SK-N-SH (cell line): ENCODE measurements at places on chromosomes 3 and 15. TPM values are rescaled to one million over a fixed set of nuclear protein-coding genes. Genes with fewer than 3 reads are reported as not detected.

DNA sequence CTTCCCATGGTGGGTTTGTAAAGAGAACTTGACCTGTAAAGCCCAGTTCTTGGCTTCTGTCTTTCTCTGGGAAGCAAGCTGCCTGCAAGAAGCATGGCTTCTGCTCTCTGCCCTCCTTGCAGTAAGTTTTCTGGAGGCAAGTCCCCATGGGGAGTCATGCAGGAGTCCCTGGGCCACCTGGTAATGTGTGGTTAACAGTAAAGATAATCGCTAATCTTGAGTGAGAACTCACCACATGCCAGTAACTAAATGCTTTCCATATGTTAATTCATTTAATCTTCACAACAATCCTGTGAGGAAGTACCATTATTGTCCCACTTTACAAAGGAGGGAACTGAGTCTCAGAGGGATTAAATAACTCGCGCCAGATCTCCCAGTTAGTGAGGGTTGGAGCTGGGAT, 4.2 kb downstream of the CAPN3 start:
- DNase-seq: no peak

DNA sequence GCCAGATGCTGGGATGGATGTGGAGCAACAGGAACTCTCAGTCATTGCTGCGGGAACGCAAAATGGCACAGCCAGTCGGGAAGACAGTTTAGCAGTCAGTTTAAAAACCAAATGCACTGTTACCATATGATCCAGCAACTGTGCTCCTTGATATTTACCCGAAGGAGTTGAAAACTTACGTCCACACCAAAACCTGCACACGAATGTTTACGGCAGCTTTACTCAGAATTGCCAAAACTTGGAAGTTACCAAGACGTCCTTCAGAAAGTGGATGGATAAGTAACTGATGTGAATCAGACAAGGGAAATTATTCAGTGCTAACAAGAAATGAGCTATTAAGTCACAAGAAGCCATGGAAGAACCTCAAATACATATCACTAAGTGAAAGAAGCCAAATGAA, 36.1 kb upstream of the SLC41A3 start:
- no peak for DNase-seq

DNA sequence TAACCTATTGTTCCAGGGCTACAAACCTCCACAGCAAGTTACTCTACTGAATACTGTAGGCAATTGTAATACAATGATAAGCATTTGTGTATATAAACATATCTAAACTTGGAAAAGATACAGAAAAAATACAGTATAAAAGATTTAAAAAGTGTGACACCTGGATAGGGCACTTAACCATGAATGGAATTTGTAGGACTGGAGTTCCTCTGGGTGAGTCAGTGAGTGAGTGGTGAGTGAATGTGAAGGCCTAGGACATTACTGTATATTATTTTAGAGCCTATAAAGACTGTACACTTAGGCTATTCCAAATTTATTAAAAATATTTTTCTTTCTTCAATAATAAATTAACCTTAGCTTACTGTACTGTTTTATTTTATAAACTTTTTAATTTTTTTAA, 38.4 kb upstream of the SLC25A36 start:
- no peak for DNase-seq

P2RY12 gene
- not detected in 2 replicates for polyA plus RNA-seq

DNA sequence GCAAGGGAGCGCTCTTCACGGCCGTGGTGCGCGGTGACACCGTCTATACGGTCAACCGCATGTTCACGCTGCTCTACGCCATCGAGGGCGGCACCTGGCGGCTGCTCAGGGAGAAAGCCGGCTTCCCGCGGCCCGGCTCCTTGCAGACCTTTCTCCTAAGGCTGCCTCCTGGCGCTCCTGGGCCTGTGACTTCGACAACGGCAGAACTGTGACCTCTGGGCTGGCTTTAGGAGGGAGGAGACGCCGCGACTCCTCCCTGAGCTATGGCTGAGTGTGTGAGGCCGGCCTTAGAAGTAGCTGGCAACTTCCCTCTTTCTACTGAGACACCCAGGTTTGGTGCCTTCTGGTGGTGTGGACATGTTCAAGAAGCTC, 1.4 kb downstream of the KBTBD13 start:
- DNase-seq: peak; percentile 61

- DNase-seq: peak; percentile 0
Measured at GRCh38 chr15:99963976-99964375, 230.7 kb upstream of the LYSMD4 start.

GRCh38 chr3:66666362-66666761, 165.5 kb upstream of the LRIG1 start:
- DNase-seq: no peak

DNA sequence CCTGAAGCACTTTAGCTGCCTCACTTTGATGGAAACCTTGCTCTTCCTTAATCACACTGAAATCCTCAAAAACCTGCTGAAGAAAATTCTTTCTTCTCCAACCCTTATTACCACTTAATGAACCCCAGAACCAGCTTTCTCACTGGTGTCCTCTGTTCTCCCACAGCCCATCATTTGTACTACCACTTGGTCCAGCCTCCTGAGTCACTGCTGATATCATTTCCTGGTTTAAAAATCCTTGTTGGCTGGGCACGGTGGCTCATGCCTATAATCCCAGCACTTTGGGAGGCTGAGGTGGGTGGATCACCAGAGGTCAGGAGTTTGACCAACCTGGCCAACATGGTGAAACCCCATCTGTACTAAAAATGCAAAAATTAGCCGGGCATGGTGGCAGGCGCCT, 418.6 kb upstream of the KCNMB2 start:
- no peak for DNase-seq

GRCh38 chr3:170098753-170099152, 61.0 kb downstream of the GPR160 start:
- DNase-seq: no peak

DNA sequence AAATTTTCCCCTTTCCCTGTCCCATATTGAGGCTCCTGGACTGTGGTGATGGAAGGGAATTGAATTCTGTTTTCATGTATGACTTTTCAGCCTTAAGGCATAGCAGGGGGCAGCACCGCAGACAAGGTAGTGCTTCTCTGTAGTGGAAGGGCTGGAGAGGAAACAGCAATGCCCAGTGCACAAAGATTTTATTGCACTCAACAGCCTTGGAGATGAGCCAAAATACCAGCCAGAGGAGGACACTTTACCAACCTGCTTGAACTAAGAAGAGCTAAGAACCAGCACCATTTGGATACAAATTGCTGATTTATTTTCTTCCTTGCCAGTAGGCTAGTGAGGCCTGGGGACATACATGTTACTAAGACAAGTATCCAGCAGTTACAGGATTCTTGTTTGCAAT, 98.7 kb downstream of the KCNMB2 start:
- no peak for DNase-seq

CYP1A1 gene
- 0.07 and 0.15 TPM in 2 replicates for polyA plus RNA-seq

ADAMTSL3 gene
- 0.02 TPM in 1 of 2 replicates, not detected in the other for polyA plus RNA-seq

FAM174B gene
- polyA plus RNA-seq: 0.18 and 0.30 TPM in 2 replicates

DNA sequence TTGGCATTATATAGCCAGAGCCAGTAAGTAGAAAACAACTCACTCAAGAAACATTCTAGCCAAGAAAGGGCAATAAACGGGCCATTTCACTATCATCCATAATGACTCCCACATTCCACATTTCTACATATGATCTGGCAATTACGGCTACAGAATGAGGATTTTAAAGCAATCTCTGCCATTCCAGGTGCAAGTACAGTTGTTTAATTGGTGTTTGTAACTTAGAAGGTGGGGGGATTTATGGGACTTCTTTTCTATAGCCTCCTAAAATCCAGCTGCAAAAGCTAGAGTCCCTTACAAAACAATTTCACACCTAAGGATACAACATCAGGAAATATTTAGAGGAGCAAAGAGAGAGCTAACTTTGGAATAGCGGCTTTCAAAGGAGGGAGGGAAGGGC, 295.4 kb upstream of the RORA start:
- DNase-seq: no peak

GRCh38 chr3:131348911-131349310, 32.7 kb upstream of the NUDT16 start:
- no peak for DNase-seq

DNA sequence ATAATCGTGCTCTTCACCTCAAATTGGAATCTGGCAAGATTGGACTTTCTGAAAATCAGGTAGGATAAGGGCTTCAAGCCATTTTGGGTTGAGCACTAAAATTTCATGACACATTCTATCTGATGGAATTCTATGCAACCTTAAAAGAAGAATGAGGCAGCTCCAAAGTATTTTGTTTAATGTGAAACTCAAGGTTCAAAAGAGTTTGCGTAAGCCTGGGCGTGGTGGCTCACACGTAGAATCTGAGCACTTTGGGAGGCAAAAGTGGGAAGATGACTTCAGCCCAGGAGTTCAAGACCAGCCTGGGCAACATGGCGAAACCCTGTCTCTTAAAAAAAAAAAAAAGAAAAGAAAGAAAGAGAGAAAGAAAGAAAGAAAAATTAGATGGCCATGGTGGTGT, 3.6 kb upstream of the PLA1A start:
- no peak for DNase-seq

DNA sequence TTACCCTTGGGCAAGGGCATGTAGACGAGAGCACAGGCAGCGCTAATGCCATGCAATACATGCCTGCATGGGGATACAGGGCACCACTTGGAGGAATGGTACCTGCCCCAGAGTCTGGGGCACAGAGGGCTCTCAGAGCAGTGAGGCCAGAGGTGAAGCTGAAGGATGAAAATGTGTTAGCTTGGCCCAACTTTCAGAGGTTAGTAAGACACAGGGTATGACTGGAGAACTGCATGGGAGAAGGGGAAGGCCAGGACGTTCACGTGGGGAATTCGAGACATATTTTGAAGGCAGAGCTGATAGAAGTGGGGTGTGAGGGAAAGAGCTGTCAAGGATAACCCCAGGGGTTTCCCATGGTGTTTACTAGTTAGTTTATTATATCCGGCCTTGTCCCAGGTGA, 19.6 kb downstream of the CSRNP1 start:
- DNase-seq: no peak

STRA6 gene
- polyA plus RNA-seq: 27.9 and 31.0 TPM in 2 replicates

GRCh38 chr3:126113238-126113555, 29.3 kb upstream of the SLC41A3 start:
- no peak for DNase-seq

DNA sequence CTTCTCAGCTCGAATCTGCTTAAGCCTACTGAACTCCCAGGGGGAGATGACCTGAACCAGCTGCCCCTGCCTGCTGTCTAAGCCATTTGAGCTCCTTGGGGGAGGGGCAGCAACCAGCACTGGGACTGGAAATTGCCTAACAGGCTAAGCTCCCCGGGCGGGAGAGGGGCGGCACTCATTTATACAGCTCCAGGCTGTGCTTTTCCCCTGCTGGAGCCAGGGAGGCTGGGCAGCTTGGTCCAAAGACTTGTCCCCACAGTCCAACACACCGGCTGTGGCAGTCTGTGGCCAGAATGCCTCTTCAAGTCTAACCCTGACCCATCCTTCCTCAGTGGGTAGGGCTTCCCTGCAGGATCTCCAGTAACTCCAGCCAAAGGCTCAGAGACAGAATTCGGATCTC, 1241.5 kb downstream of the ROBO2 start:
- no peak for DNase-seq

- DNase-seq: peak; percentile 44
Measured at GRCh38 chr3:10495003-10495402, 10.4 kb downstream of the ATP2B2 start.

DNA sequence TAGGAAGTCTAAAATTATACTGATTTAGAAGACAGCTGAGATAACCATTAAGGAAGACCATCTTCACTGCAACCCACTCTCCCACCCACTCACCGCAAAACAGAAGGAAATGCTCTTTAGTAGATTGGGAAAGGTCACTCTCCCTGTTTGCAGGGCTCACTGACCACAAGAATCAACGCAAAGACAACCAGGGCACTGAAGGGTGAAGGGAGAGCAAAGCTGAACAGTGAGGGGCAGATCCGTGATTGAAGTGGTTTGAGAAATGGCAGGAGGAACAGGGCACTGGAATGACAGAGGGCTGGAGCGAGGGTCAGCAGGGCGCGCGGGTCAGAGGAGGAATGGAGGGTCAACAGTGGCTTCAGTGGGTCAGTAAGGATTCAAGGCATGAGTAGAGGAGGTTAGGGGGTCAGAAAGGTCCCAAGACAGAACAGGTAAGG, 520 bp downstream of the MESD start:
- DNase-seq: no peak

TRA2B gene
- polyA plus RNA-seq: 192 and 212 TPM in 2 replicates

PLIN1 gene
- 0.08 TPM in 2 replicates for polyA plus RNA-seq

DNA sequence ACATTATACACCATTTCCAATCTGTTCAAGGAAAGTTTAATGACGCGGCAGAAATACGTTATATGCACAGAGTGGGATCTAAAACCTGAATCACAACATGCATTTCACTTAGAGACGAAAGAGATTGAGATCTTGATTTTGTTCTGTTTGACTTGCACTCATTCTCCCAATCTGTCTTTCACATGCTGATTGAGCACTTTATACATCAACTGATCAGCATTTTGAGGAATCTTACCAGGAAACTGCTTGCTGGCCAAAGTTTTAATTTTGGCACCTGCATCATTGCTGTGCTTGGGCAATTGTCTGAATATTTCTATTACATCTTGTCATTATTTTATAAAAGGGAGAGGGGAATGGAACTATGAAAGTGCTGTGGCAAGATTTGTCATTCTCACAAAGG, 47.7 kb upstream of the ATP10A start:
- no peak for DNase-seq

GRCh38 chr3:50430950-50431435, 71.7 kb upstream of the TMEM115 start:
- peak; percentile 89 for DNase-seq

DNA sequence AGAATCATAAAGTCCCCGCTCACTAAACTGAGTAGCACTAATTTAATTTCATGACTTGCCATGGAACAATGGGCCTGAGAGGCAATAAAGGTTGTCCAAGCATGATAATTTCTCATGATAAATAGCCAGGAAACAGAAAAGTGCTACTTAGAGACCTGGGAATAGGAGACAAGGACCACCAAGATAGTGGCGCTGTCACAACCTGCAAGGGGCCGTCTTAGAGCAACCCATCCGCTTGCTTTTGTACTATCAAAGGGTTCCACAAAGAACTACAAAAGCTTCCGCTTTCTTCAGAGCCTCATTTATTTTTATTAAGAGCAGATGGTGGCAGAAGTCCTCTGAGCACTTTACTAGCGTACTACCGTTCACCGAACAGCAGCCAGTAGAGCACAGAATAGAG, 421.7 kb upstream of the GRM7 start:
- DNase-seq: no peak

DNA sequence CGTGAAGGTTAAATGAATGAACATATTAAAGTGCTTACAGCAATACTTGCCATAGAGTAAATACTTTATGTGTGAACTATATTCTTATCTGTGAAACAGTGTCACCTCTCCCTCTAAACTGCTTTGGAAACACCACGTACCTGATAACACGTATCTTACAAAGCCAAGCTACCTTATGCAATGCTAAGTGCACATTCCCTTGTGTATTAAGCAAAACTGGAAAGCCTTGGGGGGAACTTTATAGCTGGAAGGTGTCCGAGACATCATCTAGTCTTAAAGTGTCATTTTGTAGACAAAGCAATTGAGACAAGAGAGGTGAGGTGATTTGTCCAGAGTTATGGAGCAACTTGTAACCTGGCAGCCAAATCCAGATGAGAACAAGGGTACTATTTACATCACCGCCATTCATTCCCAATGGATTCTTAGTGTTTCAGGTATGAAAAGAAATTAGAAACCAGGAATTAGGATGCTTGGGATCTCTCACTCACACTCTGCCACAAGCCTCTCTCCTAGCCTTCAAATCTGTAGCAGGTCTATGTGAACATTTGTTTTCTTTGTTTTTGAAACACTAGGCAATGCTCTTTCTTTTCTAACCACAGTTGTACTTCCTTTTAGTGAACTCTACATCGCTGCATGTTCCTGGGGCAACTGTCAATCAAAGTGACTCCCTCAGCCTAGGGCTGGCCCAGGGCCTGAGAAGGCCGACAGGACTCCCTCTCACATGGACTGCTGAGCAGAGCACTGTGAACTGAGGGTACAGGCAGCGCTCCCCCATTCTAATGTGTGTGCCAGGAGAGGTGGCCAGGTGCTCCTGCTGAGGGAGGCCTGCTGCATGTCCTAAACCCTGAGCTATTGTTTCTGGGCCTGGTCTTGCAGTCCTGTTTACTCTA, 13.9 kb upstream of the MGLL start:
- DNase-seq: no peak
